ENCODE measurements at places on chromosomes 4 and X.

DNA sequence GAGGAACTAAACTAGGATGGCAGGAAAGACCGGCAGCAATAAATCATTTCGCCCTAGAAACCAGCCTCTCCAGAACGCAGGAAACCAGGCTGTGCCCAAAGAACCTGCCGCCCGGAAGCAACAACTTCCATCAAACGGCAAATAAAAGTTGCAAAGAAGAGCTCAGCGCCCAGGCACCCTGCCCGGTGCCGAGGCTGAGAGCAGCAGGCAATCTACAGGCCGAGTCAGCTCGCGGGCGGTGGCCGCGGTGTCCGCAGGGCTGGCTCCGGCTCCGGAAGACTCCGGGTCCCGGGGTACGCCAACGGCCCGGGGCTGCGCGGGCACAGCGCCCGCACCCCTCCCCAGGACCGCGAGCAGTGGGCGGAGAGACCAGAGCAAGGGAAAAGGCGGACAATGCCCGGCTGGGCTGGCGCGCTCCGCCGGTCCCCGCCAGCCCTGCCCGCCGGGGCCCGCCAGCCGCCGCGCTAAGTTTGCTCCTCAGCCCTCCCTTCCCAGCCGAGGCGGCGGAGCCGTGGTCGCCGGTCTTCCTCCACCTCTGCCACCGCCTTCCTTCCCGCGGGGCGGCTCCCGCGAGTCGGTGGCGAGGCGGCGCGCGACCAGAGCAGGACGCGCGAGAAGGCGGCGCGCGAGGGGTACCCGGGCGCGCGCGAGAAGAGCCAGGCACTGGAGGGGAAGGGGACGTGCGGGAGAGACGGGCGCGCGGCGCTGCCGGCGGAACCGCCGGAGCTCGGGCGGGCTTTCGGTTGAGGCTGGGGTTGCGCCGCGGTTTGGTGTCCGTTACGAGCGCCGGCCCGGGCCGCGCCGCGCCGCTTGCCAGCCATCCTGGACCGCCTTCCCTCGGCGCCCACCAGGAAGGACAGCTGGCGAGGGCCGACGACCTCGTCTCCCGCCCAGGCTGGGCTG, 733 bp downstream of the FRYL start:
- peak; percentile 58 for DNase-seq

GRCh38 chr4:53866055-53866454, 198.3 kb downstream of the CHIC2 start:
- DNase-seq, result no peak

GRCh38 chrX:40852586-40852985, 117.2 kb upstream of the MED14 start:
- DNase-seq, result no peak

GRCh38 chrX:18565727-18566126, 106.2 kb downstream of the RS1 start:
- DNase-seq, result no peak

GRCh38 chr4:86013621-86014020, 346.2 kb downstream of the MAPK10 start:
- no peak for DNase-seq

DNA sequence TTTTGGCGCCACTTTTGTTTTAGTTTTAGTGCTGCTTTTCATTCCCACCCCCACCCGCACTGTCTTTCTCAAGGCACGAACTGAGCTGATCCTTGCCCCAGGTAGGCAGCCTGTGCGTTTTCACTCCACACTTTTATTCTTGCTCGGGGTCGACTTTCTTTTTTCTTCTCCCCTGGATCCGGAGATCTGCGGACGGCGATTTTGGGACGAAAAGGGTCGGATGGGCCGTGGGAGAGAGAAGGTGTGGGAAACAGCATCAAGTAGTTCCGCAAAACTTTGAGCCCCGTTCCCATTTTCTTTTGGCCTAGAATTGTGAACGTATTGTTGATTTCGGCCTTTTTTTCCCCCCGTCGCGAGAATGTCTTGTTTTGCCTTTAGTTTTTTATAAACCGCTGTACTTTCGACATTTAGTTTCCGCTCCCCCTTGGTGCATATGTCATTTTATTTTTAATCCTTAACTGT, 531 bp downstream of the STAG2 start:
- DNase-seq, result no peak

Data from spinal cord (tissue), 10 donors.